Endodermal cell (in vitro differentiated cells): ENCODE measurements at places on chromosomes 2 and 18.

GRCh38 chr2:39665811-39666490 lies at the start of gene TMEM178A:
Gene TMEM178A, plus strand, starts transcription at chr2:39665917. Its CDS starts 58 bp downstream, at chr2:39665975.
- H3K36me3 ChIP-seq, result no peaks in the 10 kb centered on the region
- H3K4me1 ChIP-seq, result no peaks in the 10 kb centered on the region
- H3K27me3 ChIP-seq, result peaks cover 50% of the 10 kb centered on the region
- peak within 1 kb of the TSS; percentile 85 for H3K4me3 ChIP-seq

- H3K4me3 ChIP-seq, result no peak overlapping the region
- peaks cover 4% of the 10 kb centered on the region for H3K4me1 ChIP-seq
These were observed 64.8 kb downstream of the CDCA7 start for GRCh38 chr2:173419506-173419905.

DNA sequence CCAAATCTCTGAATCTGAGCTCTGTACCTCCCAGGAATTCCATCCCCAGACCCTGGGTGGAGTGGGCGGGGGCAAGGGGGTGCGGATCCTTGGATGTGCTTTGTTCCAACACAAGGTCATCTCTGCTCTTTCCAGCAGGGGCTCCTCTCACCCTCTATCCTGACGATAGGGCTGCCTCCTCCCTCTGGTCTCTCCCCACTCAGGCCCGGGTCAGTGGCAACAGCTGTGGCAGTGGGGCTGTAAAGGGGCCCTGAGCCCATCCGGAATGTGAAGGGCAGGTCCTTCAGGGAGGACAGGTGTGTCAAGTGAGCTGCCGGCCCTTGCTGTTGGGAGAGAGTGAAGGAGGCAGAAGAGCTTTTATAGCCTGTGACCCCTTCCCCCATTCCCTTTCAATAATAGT lies 167.8 kb downstream of the CELF4 start:
- no peaks in the 10 kb centered on the region for H3K36me3 ChIP-seq
- no peak overlapping the region for H3K4me3 ChIP-seq
- H3K27ac ChIP-seq, result no peak overlapping the region
- peaks cover 38% of the 10 kb centered on the region for H3K27me3 ChIP-seq

GRCh38 chr2:187916799-187917198 lies 362.6 kb upstream of the TFPI start:
- no peaks in the 10 kb centered on the region for H3K27me3 ChIP-seq
- H3K4me3 ChIP-seq, result no peak overlapping the region
- no peaks in the 10 kb centered on the region for H3K4me1 ChIP-seq
- H3K27ac ChIP-seq, result no peak overlapping the region

DNA sequence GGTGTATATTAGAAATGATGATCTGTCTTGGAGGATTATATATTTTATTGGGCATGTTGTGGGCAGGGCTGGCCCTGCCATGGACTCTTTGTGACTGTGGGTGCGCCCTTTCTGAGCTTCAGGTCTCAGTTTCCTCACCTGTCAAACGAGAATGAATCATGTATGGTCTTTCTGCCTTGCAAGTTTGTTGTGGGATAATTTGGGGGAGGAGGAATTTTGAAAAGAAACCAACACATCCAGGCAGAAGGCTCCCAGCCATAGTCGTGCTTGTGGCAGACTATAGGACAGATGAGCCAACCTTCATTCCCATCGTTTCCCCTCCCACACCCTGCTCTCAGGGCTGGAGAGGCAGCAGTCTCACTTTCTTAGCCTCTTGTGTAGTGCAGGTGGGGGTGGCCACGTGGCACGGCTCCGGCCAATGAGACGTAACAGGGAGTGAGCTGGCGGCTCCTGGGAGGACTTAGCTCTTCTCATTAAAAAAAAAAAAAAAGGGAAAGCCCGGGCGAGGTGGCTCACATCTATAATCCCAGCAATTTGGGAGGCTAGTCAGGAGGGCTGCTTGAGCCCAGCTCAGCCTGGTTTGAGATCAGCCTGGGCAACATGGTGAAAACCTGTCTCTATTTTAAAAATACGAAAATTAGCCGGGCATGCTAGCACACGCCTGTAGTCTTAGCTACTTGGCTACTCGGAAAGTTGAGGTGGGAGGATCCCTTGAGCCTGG lies 63.1 kb downstream of the RHOB start:
- H3K4me3 ChIP-seq, result no peak overlapping the region
- H3K27ac ChIP-seq, result no peak overlapping the region
- H3K27me3 ChIP-seq, result no peaks in the 10 kb centered on the region
- DNase-seq, result peak; percentile 93

- H3K27ac ChIP-seq, result peak overlapping the region; percentile 6
- H3K4me1 ChIP-seq, result no peaks in the 10 kb centered on the region
- no peaks in the 10 kb centered on the region for H3K36me3 ChIP-seq
- H3K4me3 ChIP-seq, result no peak overlapping the region
These were observed 131.6 kb upstream of the SATB2 start for GRCh38 chr2:199589306-199589705.

DNA sequence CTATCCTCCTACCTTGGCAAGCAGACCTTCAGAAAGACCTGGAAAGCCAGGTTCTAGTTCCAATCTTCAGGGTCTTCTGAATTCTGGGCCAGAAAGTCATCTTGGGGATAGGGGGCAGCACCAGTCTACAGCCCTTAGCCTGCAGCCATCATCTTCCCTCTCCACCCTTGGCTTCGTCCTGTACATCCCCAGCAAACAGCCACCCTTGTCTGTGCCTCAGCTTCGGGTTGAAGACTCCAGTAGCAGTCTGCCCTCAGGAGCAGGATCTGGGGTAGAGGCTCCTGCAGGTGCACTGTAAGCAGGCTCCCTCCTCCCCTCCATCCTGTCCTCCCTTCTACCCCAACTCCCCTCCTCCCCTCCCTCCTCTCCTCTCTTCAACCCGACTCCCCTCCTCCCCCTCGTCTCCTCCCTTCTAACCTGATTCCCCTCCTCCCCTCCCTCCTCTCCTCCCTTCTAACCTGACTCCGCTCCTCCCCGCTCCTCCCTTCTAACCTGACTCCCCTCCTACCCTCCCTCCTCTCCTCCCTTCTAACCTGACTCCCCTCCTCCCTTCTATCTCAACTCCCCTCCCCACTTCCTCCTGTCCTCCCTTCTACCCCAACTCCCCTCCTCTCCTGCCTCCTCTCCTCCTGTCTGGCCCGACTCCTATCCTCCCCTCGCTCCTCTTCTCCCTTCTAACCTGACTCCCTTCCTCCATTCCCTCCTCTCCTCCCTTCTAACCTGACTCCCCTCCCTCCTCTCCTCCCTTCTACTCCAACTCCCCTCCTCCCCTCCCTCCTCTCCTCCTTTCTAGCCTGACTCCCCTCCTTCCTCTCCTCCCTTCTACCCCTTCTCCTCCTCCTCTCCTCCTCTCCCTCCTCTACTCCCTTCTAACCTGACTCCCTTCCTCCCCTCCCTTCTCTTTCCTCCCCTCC lies 90.1 kb upstream of the SMAD2 start:
- H3K4me3 ChIP-seq, result no peak overlapping the region
- no peaks in the 10 kb centered on the region for H3K36me3 ChIP-seq
- H3K27me3 ChIP-seq, result no peaks in the 10 kb centered on the region
- DNase-seq, result peak; percentile 34
- H3K4me1 ChIP-seq, result no peaks in the 10 kb centered on the region
- no peak overlapping the region for H3K27ac ChIP-seq

DNA sequence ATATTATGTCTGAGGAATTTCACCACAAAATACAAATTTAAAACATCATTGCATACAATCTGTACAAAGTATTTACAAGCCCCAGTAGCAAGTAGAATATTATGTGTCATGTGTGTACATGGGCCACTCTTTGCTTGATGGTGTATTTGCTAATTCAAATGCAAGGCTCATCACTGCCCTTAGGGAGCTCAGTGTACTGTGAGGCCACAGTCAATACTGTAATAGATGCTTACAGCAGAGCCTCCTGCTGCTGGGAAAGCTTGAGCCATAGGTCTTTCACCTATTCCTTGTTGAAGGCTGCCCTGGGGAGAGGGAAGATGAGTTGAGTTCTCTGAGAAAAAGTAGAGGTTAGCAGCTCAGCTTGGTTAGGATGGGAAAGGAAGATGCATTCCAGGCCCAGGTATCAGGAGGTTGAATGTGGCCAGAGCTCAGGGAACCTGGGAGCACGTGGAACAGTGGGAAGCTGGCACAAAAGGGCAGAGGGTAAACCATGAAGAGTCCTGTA lies 189.6 kb downstream of the LRP1B start:
- H3K4me1 ChIP-seq, result peaks cover 10% of the 10 kb centered on the region
- DNase-seq, result peak; percentile 72
- no peaks in the 10 kb centered on the region for H3K27me3 ChIP-seq
- no peaks in the 10 kb centered on the region for H3K36me3 ChIP-seq
- H3K27ac ChIP-seq, result no peak overlapping the region

GRCh38 chr18:48992791-48993555 lies 42.2 kb upstream of the SMAD7 start:
- peak; percentile 47 for DNase-seq
- peaks cover 15% of the 10 kb centered on the region for H3K4me1 ChIP-seq
- no peak overlapping the region for H3K27ac ChIP-seq
- H3K27me3 ChIP-seq, result no peaks in the 10 kb centered on the region
- no peaks in the 10 kb centered on the region for H3K36me3 ChIP-seq

DNA sequence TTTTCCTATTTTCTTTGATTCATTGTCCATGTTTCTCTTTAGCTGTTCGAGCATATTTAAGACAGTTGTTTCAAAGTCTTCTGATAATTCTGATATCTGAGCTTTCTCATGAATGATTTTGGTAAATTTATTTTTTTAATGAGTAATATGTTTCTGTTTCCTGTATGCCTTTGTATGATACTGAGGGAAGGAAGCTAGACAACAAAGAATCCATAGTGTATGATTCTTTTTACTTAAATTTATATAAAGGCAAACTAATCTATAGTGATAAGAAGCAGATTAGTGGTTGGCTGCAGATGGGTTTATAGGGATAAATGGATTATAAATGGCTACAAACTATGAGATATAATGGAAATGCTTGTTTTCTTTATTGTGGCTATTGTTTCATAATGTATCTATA lies 352.7 kb upstream of the CDH2 start:
- no peaks in the 10 kb centered on the region for H3K4me1 ChIP-seq
- DNase-seq, result no peak
- no peak overlapping the region for H3K27ac ChIP-seq
- no peaks in the 10 kb centered on the region for H3K36me3 ChIP-seq

GRCh38 chr18:9737472-9738121 lies 29.5 kb downstream of the RAB31 start:
- H3K4me3 ChIP-seq, result no peak overlapping the region
- peak overlapping the region; percentile 76 for H3K27ac ChIP-seq
- H3K36me3 ChIP-seq, result no peaks in the 10 kb centered on the region
- no peaks in the 10 kb centered on the region for H3K27me3 ChIP-seq

- no peak overlapping the region for H3K4me3 ChIP-seq
- H3K27ac ChIP-seq, result no peak overlapping the region
- H3K4me1 ChIP-seq, result no peaks in the 10 kb centered on the region
- no peak for DNase-seq
- no peaks in the 10 kb centered on the region for H3K36me3 ChIP-seq
These were observed 62.4 kb downstream of the TXNL1 start for GRCh38 chr18:56575819-56576663.

DNA sequence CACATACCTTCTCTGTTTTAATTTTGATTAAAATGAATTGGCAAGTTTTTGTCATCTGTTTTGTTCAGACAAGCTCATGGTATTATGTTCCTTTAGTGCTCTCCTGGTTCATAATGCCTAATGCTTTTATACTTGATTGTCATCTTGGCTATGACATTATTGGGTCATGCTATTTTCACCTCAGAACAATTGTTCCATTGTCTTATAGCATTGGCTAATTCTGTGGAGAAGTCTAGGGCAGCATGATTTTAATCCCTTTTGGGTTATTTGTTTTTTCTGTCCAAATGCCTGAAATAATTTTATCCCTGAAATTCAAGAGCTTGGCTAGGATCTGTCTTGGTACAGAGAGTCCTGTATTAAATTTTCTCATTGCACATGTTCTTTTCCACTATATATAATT lies 83.8 kb upstream of the CCDC85A start:
- H3K27me3 ChIP-seq, result no peaks in the 10 kb centered on the region
- no peak for DNase-seq
- no peaks in the 10 kb centered on the region for H3K36me3 ChIP-seq
- no peak overlapping the region for H3K27ac ChIP-seq

DNA sequence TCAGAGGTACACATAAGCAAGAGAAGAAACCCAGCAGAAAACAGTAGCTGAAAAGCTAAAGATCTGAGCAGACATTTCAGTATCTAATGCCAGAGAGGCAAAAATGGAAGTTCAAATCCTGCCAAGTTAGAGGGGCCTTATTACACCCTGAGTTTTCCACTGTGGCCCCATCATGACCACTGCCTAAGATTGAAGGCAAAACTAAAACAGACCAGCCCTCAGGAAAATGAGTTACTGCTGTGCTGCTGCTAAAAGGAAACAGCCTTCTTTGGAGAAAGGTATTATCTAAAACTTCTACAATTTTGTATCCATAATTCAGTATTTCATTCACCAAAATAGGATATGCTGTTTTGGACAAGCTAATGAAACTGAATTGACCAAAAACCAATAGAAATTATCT lies 16.8 kb downstream of the PPP1CB start:
- no peak overlapping the region for H3K27ac ChIP-seq
- peaks cover 7% of the 10 kb centered on the region for H3K36me3 ChIP-seq
- no peaks in the 10 kb centered on the region for H3K4me1 ChIP-seq

DNA sequence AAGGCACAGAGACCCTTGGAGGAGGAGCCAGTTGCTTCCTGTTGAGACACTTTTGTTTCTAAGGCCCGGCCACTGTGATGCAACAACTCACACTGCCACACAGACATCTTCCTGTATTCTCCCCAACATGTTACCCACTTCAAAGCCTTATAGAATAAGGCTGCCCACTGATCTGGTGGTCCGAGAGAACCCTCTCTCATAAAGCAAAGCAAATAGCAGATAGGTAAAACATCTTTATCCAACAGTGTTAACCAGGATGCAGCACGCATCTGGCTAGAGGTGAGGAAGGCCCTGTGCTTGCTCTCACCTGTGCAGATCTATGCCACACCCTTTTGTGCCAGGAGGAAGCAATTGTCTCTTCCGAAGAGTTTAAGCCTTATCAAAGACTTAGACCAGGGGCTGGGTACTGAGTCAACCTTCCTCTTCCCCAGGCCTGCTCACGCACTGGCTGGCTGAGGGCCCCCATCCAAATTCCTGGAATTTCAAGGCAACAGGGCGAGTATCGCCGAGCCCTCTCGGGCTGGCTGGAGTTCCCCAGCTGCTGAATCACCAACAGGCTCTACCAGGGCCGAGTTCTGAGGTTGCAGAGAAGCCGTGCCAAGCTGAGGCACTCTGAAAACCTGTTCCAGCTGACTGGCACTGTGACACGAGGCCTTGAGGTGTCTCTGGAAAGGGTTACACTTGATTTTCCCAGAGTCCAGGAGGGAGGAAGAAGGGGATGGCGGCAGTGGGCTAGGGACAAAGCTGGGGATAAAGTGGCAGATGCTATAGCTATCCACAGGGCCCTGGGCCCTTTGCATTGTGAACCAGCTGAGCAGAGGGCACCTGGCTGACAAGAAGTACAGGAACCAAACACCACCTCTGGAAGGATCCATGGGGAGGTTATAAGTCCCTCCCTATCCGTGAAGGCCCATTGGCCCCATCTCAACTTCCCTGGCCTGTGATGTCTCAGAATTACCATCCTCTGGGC lies 29.3 kb downstream of the TGFA start:
- DNase-seq, result peak; percentile 79
- H3K36me3 ChIP-seq, result no peaks in the 10 kb centered on the region

GRCh38 chr2:128324897-128325410 lies 6.3 kb upstream of the HS6ST1 start:
- no peaks in the 10 kb centered on the region for H3K36me3 ChIP-seq
- no peak overlapping the region for H3K27ac ChIP-seq
- peaks cover 3% of the 10 kb centered on the region for H3K4me1 ChIP-seq
- no peak overlapping the region for H3K4me3 ChIP-seq

GRCh38 chr2:113910967-113911678 lies 21.2 kb downstream of the ACTR3 start:
- no peaks in the 10 kb centered on the region for H3K27me3 ChIP-seq
- H3K4me3 ChIP-seq, result no peak overlapping the region
- H3K4me1 ChIP-seq, result no peaks in the 10 kb centered on the region
- H3K27ac ChIP-seq, result no peak overlapping the region
- peaks cover 34% of the 10 kb centered on the region for H3K36me3 ChIP-seq

GRCh38 chr2:216504376-216504762 lies 5.7 kb downstream of the RPL37A start:
- no peaks in the 10 kb centered on the region for H3K4me1 ChIP-seq
- no peak for DNase-seq
- H3K27me3 ChIP-seq, result no peaks in the 10 kb centered on the region
- no peak overlapping the region for H3K4me3 ChIP-seq
